ENCODE measurements at places on chromosomes 16 and 17.
A peak's percentile ranks its signal among the peaks of the same experiment; 100 is the strongest.

DNA sequence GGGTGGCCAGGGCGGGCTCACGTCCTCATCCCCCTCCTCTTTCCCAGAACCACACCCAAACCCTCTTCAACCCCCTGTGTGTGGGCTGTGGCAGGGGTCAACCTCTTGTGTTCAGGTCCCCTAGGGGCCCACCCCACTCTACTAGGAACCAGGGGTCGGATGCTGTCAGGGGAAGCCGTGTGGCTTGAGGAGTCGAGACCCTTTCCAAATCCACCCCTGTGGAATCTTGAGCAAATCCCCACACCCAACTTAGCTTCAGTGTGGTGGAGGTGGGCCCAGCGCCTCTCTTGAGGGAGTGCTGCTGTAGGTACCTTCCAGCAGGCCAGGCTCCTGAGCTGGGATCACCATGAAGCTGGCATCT, 121.5 kb downstream of the MRM1 start:
- no peak for DNase-seq

DNA sequence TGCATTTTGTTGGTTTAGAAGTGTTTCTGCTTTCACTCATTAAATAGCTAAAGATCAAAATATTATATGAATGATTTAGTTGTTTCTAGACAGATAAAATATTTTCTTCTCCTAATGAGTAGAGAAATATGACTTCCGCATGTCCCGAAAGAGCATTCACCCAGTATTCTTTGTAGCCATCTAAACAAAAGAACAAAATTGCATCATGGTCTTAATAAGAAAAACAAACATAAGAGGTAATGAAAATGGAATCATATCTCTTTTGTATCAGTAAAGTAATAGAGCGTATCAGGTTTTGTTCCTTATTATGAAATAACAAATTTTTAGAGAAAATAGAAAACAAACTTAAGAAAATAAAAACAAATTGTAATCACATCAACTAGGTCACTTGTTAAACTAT, 16.1 kb upstream of the KCNJ2 start:
- no peak for DNase-seq

- no peak for DNase-seq
Observed at GRCh38 chr17:73940511-73940910, 263.0 kb upstream of the RPL38 start.

DNA sequence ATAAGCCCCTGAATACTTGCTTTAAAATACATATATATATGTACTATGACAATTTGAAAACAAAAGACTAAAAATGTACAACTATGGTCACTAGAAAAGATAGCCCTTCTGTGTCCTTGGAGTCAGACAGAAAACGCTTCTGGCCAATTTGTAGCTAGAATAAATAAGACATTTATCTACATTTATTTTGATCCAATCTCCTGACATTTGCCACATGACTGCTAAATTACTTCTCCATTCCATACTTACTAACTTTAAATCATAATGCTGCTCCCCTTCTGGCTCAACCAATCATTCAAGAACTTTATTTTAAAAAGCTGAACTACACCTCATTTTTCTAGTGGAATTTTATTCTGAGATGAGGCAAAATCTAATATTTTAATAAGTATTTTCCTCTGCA, 65.8 kb downstream of the CYTH1 start:
- DNase-seq, result no peak

DNA sequence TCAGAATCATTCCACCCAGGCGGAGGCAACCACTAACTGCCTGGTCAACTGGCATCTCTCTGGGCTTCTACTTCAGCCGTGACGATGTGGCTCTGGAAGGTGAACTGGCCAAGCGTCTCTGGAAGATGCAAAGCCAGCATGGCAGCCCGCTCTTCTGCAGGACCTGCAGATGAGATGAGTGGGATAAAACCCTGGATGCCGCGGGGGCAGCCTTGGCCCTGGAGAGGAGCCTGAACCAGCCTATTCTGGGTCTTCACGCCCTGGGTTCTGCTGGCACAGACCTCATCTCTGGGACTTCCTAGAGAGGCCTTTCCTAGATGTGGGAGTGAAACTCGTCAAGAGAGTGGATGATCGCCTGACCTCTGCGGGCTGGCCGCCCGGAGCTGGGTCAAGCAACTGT, 10.6 kb downstream of the UBB start:
- DNase-seq, result no peak

- no peak for DNase-seq
Observed at GRCh38 chr17:42642336-42642735, 16.7 kb upstream of the TUBG2 start.

- DNase-seq, result no peak
Observed at GRCh38 chr16:68978303-68978954, 127.0 kb upstream of the HAS3 start.

GRCh38 chr17:30905742-30906100, 317 bp downstream of the TEFM start:
- no peak for DNase-seq

GRCh38 chr16:56192635-56192945, 1.3 kb downstream of the GNAO1 start:
- no peak for DNase-seq

DNA sequence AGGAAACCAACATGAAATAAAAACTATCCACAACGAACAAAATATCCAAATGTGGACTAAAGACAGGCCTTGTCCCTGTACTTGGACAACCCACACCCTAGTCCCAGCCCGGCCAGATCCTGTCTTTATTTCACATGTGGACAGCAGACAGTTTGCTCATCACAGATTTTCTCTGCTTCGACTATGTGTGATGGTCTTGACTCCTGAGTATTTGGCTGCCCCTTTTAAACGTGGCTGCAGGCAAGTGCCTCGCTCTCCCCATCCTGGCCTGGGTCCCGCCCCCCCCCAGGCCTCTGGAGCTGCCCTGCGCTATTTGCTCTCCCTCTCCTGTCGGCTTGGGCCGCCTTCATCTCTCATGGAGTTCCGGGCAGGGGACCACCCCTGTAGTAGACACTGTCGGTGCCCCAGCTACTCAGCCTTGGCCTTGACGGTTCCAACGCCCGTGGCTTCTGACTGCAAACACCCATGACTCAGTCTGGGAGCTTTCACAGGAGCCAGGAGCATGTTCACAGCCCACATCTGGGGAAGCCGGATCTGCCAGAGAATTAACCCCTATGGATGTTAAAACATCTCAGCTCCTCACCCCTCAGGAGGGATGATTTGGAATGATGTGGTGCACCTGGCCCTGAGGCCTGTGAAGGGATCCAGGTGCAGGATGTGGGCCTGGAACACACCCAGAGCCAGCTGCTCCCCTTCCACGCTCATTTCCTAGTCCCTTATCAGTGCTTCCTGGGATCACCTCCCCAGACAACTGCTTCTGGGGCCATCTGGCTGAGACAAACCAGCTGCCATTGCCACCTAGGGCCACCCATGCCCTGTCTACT, 229.7 kb upstream of the RPL38 start:
- no peak for DNase-seq

DNA sequence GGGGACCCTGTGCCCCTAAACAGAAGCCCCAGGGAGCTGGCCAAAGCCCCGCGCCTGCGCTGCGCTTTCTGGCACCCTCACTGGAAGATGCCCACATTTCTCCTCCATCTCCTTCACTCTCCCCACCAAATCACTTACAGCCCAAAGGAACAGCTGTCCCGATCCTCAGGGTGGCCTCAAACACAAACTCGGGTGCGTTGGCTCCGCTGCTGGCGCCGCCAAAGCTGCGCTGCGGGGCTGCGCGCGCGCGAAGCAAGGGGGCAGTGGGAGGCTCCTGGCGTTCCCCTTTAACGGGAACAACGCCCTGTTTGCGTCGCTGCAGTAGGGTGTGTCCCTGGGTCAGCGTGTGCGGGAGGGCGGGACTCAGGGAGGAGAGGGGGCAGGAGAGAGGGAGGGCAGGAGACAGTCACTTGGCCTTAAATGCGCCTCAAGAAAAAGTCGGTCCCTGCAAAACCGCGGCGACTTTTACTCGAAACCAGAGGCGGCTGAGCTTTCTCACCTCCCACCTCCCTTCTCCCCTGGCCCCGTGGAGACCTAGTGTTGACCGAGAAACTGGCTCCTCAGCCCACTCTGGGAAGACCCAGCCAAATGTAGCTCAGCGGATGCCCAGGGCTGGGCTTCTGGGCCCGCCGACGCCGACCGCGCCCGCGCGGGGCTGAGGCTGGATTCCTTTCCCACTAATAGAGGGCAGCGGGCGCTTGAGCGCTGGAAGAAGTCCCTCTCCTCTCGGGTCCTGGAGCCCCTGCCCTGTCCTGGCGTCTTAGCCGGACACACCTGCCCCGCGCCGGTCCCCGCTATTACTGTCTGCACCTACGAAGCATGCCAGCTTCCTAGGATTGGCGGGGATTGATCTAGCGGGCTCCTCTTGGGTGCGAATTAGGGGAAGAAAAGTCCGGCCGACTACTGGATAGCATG, 2.6 kb downstream of the PMP22 start:
- peak; percentile 78 for DNase-seq

DNA sequence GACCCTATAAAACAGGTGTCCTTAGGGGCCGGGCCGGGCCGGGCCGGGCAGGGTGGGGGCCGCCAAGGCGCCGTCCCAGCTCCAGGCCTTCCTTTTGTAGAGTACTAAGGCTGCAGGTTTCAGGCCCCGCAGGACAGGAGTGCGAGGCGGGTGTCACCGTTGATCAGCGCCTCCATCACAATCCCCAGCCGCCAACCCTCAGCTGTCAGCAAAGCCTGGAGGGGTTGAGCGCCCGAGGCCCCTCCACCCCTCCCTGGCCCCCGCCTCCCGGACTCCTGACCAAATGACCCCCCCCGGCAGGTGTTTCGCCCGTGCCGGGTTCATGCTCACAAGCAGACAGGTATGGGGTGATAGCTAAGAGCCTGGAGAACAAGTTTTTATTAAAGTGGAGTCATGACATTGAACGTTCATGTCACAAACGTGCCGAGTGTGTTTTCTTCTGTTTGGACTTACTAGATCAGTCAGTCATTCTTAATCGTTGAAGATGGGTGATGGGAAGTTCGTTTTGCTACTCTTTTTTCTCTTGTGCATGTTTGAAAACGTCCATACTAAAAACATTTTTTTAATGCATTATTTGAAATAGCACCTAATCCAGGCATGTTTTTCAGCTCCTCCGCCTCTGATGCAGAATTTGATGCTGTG, 534 bp downstream of the ARL2BP start:
- no peak for DNase-seq

- no peak for DNase-seq
Observed at GRCh38 chr17:65166787-65167186, 29.6 kb downstream of the RGS9 start.

- no peak for DNase-seq
Observed at GRCh38 chr16:71297341-71297634, 8.1 kb upstream of the CMTR2 start.
